NCI-H1436 treated with DMSO at 0.1 percent for 48 hours (cell line): ENCODE measurements at places on chromosomes 6 and 20.

GRCh38 chr6:89494131-89494793, 61.3 kb downstream of the ANKRD6 start:
- no peak for DNase-seq

GRCh38 chr6:162603231-162604015, 124.1 kb downstream of the PRKN start:
- no peak for DNase-seq

DNA sequence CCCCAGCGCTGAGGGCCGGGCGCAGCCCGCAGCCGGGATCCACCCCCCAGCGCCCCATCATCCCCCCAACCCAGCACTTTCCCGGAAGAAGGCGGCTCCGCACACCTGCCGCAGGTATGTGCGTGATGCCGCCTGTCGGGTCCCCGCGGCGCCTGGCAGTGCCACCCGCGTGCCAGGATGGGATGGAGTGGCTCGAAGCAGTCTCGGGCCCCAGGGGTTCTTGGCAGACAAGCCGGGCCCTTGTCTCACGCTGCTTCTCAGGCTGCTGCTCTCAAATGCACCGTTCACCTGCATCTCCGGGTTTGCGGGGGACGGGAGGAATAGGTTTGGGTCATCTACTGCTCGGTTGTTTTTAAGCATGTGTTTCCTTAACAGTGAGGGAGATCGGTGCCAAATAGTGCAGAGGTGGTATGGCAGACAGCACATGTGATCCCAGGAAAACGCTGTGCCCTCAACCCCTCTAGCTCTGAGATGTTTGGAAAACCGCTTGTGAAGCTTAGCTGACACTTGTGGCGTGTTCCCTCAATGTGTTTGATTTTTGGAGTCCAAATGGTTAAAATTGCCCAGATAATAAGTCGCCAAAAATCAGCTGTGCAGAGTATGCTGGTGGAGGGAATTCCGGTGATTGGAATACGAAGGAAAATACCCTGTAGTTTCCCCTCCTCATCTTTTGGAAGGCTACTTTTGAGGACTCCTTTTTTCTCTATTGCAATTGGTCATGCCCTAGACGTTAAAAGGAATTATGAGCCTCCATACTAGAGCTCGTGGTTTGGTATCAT, 926 bp downstream of the MYLIP start:
- no peak for DNase-seq

DNA sequence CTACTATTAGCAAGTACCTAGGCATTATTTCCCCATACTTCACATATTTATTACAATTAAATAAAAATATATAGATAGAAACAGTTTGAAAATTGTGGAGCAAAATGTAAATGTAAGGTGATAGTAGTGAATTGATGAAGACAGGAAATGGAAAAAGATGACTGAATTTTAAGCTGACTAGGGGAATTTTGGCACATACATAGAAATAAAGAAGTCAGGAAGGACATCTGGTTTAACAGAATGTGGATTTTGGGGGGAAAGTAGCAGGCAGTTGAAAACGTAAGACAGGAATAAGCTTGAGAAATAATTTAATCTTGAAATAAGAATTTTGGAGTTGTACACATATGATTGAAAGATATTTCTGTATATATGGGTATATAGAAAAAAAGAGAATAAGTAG, 701.7 kb upstream of the CITED2 start:
- DNase-seq: no peak

DNA sequence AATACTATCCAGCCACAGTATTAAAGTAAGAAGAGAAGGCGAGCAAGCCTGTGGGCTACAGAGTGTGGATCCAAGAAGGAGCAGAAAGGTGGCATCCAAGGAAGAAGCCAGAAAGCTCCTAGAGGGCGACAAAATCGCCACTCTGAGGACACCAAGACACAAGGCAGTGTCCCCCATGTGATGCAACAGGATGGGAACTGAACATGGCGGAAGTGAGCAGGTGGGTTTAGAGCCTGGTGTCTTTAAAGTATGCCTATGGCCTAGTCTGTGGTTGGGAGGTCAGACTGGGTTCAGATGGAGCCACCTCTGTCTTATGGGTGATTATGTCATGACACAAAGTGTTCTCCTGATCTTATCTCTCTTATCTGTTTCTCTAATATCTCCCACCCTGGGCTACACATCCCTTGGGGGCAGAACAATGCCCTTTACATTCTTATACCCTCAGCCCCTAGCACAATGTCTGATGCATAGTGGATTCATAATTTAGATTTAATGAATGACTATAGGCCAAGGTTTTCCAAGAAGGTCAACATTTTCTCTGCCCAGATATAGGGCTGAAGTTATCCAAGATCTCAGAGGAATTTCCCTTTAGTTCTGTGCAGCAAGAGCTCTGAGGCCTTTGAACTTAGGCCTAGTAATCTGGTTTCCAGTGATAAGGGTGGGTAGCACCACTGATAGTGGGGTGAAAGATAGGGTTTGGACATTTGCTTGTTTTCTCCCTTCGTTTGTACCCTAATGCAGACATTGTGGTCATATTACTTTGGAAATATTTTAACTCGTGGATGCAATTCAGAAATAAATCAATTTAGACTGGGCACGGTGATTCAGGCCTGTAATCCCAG, 167.3 kb upstream of the AKIRIN2 start:
- no peak for DNase-seq

- DNase-seq: no peak
Measured at GRCh38 chr6:132252113-132252512, 149.2 kb downstream of the MOXD1 start.

GRCh38 chr6:52074716-52075115, 12.7 kb downstream of the PKHD1 start:
- DNase-seq: no peak
